ENCODE measurements at places on chromosomes 3 and 15.
A peak's percentile ranks its signal among the peaks of the same experiment; 100 is the strongest.

- no peak for DNase-seq
Measured at GRCh38 chr3:10523561-10523960, 18.2 kb upstream of the ATP2B2 start.

DNA sequence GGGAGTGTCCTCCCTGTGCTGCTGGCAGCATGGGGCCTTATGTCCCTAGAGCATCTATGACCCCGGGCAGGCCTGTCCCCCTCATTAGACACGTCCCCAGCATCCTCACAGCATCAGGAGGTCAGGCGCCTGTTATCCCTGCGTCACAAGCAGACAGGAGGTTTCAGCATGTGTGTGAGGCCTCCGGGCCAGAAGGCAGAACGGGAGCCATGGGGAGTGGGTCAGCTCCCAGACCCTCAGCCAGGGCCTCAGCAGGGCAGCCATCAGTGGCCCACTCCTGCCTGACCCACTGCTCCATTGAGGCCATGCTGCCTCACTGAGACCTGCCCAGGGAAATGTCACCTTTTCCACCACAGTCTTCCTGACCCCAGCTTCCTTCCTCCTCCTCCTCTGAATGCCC is 71.6 kb downstream of the DNAJB8 start:
- DNase-seq, result no peak

DNA sequence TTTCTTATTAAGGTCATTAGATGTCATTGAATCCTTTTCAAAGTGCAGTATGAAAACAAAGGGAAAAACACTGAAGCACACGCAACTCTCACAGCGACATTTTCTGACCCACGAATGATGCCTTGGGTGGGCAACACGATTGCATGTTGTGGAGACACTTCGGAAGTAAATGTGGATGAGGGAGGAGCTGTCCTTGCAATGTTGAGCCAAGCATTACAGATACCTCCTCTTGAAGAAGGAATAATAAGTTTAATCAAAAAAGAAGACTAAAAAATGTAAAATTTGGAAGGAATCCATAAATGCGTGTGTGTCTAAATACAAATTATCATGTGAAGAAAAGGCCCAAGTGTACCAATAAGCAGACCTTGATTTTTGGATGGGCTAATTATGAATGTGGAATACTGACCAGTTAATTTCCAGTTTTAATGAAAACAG is 16.9 kb downstream of the THBS1 start:
- DNase-seq, result no peak

DNA sequence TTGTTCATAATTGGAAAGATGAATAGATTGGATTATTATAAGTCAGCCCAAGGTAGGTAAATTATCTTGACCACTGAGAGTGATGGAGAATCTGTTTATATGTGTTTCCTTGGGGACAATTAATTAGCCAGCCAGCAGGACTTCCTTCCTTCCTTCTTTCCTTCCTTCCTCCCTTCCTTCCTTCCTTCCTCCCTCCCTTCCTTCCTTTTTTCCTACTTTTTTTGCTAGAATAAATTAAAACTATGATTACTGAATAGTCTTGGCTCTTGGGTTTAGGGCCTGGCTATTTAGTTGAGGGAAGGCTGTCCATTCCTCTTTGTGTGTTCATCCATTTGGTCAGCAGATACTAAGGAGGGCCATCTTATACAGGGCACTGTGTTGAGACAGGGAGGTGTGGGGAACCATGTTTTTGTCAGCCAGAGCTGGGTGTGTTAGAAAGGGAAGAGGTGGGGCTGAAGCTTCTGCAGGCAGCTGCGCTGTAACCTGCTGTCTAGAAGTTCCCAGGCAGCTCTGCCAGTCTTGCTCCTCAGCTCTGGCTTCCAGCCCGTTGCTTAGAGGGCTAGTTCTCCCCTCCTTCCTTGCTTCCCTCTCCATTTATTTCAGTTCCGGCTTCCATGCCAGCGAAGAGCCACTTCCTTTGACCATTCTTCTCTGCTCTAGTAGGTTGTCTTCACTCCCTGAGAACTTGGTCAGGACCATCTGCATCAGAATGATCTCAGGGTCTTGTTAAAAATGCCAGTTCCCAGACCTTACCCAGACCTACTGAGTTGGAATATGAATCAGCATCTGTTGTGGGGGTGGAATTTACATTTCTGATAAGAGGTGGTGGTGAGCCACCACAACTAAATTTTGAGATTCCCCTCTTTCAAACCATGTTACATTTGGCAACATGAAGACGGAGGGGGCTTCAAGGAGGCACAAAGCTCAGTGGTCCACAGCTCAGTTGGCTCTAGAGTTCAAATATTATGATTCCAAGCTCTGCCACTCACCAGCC is 113.9 kb downstream of the DGKG start:
- DNase-seq, result no peak

- no peak for DNase-seq
Measured at GRCh38 chr3:83890039-83890762, 1068.6 kb upstream of the CADM2 start.

- no peak for DNase-seq
Measured at GRCh38 chr3:54355800-54356199, 233.4 kb downstream of the CACNA2D3 start.

GRCh38 chr3:50873376-50874157 is 198.8 kb downstream of the DOCK3 start:
- no peak for DNase-seq

GRCh38 chr3:14925729-14926591 is 21.4 kb upstream of the NR2C2 start:
- peak; percentile 72 for DNase-seq

GRCh38 chr15:46961795-46962194 is 755.5 kb upstream of the SEMA6D start:
- no peak for DNase-seq

- no peak for DNase-seq
Measured at GRCh38 chr3:78141269-78141668, 1101.4 kb downstream of the ROBO2 start.

GRCh38 chr3:30535525-30535924 is 70.9 kb upstream of the TGFBR2 start:
- no peak for DNase-seq

- DNase-seq, result no peak
Measured at GRCh38 chr3:123781571-123782275, 102.4 kb downstream of the MYLK start.

DNA sequence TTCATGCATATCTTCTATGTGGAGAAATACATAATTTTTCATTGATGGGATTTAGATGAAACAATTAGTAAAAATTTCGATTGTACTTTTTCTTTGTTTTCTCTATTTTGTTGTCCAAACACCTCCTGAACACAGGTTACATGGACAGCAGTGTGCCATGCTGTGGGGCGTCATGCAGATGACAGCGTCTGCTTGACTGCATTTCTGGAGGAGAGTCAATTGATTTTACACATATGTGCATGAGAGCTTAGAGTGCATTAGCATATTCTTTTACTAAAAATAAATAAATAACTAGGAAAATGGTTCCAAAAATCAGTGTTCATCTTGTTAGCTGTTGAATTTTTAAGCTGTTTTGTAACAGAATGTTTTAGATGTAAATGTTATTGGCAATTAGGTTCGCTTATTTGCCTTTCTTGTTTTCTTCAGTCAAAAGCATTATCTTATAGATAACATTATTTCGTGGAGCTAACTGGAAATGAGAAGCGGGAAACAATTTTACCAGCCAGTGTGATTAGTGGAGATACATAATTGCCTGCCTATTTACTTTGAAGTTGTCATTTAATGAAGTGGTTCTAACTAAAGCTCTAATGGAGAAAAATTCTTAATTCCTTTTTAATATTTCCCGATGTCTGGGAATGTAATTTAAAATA is 82.7 kb upstream of the VGLL3 start:
- DNase-seq, result no peak

GRCh38 chr3:187942658-187943241 is 197.5 kb upstream of the BCL6 start:
- no peak for DNase-seq

DNA sequence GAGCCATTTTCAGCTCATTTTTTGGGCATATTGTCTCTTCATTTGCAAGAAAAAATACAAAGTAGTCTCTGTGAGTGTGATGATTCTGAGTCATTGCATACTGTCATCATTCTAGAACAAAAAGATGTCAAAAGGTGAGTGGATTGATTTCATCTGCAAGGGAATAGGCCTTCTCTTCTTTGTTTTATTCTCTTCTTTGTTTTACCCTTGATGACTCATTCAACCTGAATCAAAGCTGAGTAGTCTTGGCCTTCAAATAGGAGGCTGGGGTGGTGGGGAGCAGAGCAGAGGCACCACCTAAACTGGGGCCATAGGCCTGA is 25.4 kb downstream of the CYP19A1 start:
- no peak for DNase-seq

DNA sequence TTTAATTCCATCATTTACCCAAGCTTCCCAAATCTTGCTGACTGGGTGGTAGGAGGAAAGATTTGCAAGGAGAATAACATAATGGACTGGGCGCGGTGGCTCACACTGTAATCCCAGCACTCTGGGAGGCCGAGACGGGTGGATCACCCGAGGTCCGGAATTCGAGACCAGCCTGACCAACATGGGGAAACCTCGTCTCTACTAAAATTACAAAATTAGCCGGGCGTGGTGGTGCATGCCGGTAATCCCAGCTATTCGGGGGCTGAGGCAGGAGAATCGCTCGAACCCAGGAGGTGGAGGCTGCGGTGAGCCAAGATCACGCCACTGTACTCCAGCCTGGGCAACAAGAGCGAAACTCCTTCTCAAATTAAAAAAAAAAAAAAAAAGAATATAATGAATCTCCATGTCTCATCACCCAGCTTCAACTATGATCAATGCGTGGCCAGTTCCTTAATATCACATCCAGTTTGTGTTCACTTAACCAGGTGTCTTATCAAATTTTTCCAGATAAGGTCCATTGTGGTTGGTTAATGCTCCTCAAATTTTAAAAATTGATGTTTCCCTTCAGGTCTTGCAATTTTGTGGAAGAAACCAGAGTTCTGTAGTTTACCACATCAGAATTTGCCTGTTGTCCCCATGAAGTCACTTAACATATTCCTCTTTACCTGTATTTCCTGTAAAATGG is 1.3 kb upstream of the ABCF3 start:
- no peak for DNase-seq

DNA sequence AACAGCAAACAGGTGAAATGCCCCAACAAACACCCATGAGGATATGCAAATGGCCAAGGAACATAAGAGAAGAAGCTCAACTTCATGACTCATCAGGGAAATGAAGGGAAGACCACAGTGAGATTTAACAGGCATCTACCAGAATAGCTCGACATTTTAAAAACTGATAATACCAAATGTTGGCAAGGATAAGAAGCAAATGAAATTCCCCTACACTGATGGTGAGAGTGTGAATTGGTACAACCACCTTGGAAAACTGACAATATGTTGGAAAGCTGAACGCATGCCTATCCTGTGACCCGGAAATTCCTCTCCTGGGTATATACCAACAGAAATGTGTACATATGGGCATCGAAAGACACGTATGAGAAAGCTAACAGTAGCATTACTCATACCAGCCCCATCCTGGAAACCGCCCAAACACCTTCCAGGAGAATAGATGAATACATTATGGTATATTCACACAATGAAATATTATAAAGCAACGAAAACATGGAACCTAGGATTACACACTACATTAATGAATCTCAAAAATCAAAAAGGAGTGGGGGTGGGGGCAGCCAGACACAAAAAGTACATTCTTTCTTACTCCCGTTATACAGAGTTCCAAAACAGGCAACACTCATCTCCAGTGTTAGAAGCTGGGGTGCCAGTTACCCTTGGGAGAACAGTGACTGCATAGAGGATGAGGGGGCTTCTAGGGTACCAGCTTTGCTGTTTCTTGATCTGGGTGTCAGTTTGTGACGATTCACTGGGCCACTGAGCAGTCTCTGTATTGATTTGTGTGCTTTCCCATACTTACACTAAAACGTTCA is 16.9 kb downstream of the RFTN1 start:
- DNase-seq, result no peak

- no peak for DNase-seq
Measured at GRCh38 chr3:48414376-48415250, 15.3 kb downstream of the PLXNB1 start.

GRCh38 chr3:116443191-116443661 is 2.1 kb downstream of the LSAMP start:
- no peak for DNase-seq

GRCh38 chr3:151268267-151269235 is 9.8 kb downstream of the P2RY14 start:
- DNase-seq, result no peak

- no peak for DNase-seq
Measured at GRCh38 chr3:18717598-18717997, 292.5 kb upstream of the SATB1 start.
